Erythroblast (primary cell): ENCODE measurements at places on chromosomes 16 and 17.

- DNase-seq: no peak
Measured at GRCh38 chr16:50203681-50204080, 50.6 kb downstream of the TENT4B start.

GRCh38 chr16:5027086-5027485 is 6.6 kb downstream of the NAGPA start:
- no peak for DNase-seq

GRCh38 chr16:55010492-55011160 is 80.0 kb downstream of the IRX5 start:
- DNase-seq: no peak

DNA sequence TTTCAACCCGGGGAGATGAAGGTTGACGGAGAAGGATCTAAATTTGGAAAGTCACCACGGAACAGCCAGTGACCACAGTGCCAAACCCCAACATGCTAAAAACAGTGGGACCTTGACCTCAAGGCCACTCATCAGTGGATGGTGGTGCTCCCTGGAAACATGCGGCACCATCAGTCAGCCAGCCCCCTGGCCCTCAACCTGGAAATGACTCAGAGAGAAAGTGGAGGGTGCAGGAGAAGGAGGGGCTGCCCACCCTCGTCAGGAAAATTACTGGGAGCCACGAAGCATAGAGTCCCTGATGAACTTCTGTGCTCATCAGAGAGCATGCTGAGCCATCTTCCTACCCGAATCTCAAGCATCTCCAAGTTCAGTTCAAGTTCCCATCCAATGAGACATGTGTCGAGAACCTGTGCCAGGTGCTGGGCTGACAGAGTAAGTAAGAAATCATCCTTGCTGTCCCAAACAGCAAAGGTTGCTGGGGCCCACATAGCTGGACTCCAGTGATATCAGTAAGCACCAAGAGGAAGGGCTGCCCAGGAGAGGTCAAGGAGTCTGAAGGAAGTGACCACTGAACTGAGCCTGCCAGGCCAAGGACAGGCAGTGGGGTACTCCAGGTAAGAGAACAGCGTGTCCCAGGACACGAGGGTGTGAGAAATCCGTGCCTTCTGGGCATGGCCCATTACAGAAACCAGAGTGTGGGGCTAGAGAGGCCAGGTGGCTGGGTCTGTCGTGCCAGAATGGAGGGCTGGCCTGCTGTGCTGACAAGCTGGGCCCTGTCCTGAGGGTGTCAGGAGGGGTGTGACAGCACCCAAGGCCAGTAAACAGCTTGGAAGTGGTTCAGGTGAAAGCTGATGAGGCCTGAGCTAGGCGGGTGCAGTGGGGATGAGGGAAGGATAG is 5.2 kb downstream of the PECAM1 start:
- DNase-seq: no peak

DNA sequence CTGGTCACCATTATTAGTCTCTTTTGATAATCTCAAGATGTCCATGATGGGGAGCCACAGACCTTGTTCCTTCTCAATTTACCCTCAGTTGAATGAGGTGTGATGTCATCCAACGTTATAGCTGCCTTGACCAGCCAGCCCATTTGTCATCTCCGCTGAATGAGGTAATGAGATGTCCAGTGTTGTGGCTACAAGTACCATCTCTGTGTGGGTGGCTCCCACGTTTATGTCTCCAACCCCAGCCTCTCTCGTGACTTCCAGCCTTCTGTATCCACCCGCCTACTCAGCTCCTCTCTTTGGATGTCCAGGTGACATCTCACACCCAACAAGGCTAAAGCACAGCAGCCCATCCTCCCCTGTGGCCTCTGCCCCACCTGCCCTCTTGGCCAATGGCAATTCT is 18.2 kb downstream of the DNAH17 start:
- DNase-seq: no peak

DNA sequence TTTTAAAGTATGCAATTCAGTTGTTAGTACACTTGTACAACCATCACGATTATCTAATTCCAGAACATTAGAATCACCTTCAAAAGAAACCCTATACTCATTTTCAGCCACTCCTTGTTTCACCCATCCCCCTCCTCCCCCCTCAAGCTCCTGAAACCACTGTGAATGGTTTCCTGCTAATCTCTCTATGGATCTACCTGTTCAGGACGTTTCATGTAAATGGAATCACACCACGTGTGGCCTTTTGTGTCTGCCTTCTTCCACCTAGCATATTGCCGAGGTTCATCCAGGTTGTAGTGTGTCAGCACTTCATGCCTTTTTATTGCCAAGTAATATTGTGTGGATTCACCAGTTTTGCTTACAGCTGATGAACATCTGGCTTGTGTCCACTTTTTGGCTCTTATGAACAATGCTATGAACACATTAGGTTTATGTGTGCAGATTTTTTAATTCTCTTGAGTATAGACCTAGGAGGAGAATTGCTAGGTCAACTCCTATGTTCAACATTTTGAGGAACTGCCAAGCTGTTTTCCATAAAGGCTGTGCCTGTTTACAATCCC is 17.8 kb downstream of the EIF4A3 start:
- DNase-seq: no peak

GRCh38 chr17:63961355-63962212 is 11.1 kb downstream of the SCN4A start:
- DNase-seq: peak; percentile 93

DNA sequence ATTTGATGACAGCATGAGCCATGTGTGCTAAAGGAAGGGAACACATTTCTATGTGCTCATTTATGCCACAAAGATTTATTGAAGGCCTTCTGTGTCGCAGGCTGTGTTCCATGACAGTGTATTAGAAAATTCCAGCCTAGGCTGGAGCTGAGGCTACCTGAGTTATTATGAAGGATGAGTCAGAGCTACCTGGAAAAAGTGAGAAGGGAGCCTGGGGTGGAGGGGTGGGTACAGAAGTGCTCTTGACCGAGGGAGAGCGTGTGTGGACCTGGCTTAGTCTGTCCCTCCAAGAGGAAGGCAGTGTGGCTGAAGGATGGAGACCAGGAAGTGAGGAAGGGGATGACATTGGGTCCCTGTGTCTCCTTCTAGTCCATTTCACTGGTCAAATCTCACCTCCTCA is 98.3 kb downstream of the N4BP1 start:
- DNase-seq: no peak

DNA sequence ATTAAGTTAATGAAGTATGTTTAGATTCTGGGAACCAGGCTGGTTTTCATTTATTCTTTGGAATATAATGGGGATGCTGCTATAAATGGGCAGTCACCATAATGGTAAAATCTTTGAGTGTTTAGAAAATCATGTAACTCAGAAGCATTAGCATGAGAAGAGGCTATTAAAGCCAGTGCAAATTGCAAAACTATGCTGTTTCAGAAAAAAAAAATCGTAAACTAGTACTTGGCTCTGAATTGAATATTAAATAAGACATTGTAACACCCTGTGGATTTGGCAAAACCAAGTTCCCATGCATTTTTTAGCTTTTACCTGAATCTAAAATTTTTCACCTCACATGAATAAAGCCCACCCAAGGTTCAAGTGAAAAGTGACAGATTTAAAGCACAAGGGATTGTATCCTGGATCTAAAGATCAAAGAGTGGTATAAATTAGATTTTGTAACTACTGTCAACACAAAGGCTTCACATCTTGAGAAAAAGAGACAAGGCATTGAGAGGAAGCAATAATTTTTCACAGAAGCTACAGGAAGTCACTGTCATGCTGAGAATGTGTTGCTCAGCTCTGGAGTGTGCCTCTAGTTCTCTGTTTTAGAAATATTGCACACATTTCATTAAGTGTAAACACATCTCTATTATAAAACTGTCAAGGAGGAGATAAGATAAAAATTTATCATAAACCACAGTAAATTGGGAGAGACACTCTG is 142.2 kb downstream of the ABCA8 start:
- no peak for DNase-seq

DNA sequence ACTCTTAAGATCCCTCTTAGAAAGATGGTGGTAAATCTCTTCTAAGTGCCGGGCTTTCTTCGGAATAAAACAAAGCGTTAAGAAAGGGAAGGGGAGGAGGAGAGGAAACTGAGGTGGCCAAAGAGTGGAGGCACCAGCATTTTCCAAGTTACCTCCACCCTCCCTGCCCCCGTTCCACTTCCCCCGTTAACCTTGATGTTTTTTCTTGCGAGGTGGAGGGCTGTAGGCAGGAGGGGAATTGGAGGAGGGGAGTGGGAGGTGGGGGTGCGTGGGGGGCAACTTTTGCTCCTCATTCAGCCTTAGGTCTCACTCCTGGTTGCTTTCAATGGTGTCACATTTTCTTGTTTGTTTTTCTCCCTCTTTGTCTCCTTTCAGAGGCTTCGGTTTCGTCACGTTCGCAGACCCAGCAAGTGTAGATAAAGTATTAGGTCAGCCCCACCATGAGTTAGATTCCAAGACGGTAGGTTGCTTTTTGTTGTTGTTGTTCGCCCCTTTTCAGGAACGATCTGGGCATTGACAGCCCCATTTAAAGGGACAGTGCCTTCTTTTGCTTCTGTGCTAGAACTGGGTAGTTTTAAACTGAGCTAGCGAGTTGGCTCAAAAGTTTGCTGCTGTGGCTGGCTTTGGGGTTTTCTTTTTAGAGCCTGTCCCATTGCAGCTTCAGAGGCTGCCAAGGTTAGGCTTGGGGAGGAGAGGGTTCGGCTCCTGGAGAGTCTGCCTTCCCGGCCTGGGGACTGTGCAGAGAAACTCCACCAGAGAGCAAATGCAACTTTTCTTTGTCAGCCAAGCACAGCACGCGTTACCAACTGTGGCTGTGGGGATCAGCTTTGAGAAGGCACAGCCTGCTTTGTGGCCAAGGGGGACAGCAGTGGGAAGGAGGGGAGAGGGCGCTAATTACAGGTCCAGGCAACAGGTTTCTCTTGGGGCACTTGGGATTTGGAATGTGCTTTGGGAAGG is 1.9 kb downstream of the MSI2 start:
- peak; percentile 70 for DNase-seq

- no peak for DNase-seq
Measured at GRCh38 chr17:58307468-58308172, 21.0 kb downstream of the TSPOAP1 start.

DNA sequence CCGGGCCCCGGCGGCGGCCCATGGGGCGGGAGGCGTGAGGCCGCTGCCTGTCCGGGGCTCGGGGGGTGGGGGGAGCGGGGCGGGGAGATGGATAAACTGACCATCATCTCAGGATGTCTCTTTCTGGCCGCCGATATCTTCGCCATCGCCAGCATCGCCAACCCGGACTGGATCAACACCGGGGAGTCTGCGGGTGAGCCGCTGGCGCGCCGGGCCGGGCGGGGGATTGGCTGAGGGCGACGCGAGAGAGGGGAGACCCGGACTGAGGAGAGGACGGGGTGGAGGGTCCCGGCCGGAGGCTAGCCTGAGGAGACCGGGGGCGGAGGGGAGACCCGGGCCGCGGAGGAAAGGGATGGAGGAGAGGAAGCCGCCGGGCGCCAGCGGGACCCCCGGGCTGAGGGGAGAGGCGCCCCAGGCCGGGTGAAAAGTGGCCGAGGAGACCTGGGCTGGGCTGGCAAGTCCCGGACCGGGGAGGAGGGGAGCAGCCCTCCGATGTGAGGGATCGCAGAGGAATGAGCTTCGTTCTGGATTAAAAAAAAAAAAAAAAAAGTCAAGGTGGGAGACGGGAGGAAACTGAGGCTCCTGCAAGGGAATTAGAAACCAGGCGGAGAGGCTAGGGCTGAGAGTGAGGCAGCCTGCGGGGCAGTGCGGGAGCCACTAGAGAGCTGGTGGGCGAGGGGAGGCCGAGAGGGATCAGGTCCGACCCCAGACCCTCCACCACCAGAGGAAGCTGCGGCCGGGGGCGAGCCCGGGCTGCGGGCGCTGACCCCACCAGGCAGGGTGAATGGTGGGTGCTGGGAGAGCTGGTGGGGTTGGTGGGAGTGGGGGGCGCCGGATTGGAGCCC is 526 bp downstream of the MOSMO start:
- peak; percentile 63 for DNase-seq

DNA sequence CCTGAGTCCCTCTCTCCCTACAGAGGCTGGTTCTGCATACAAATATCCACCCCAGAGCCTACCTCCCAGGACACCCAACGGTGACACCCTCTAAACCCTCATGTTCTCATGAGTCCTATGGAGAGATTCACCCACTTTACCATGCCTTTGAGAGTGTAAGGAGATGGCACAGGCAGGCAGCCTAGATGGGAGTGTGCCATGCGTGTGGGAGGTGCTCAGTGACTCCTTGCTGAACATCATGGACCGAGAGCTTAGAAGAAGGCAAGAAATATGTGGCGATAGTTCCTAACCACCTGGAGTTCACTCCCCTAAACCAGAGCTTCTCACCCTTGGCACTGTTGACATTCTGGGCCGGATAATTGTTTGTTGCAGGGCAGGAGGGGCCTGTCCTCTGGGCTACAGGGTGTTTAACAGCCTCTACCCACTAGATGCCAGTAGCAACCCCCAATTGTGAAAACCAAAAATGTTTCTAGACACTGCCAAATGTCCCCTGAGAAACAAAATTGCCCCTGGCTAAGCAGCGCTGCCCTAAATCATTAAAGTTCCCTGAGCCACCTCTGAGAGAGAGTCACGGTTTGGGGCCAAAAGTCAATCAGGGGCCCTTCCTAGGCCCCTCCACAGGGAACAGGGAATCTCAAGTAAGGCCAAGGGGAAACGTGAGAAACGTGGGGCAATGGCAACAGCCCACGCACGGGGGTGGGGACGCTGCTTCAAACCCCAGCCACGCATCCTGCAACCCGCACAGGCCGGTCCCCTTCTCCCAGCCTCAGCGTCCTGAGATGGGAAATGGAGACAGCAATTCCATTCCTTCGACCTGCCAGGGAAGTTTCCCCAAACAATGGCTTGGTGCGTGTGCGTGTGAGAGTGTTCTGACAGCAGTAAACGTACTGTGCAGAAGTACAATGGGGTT is 66.8 kb downstream of the C16orf78 start:
- no peak for DNase-seq

GRCh38 chr17:2304931-2305330 is 1.2 kb downstream of the SRR start:
- no peak for DNase-seq

GRCh38 chr17:57459286-57459915 is 203.1 kb downstream of the MSI2 start:
- DNase-seq: no peak

GRCh38 chr16:30691907-30692306 is 7.1 kb upstream of the SRCAP start:
- peak; percentile 75 for DNase-seq

- peak; percentile 54 for DNase-seq
Measured at GRCh38 chr17:44069974-44070454, 521 bp upstream of the G6PC3 start.

- DNase-seq: no peak
Measured at GRCh38 chr17:65558683-65559460, 2.6 kb downstream of the AXIN2 start.

DNA sequence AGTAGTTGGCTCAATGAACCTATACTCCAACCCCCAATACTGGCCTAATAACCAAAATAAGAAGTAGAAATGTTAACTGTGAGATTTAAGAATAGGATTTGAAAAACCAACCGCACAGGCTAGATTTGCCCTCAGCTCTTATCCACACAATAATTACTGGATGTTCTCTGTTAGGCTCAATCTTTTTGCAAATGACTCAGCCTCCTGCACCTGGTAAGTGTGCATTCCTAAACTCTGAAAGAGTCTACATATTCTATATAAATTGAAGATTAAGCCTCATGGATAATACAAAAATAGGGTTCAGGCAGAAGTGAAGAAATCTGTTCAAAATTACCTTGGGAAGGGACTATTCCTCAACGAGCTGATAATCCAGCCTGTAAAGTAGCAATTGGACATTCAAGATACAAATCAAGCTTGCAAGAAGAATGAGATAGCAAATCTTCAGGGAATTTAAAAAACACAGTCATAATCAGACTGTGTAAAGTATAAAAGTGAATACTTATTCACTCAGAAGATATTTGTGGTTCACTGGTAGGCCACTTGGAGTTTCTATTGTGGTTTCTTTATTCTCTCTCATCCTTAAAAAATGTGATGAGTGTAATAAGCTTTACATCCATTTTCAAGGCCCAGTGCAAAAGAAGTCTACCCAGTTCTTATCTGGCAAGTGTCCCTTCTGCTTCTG is 931.9 kb upstream of the SOX9 start:
- DNase-seq: no peak
